ENCODE measurements at places on chromosomes 13 and 19. TPM values are rescaled to one million over a fixed set of nuclear protein-coding genes. Genes with fewer than 3 reads are reported as not detected.

The RAB3D gene
- total RNA-seq, result 28.8 TPM

The ELSPBP1 gene
- total RNA-seq, result not detected

The TNNI3 gene
- total RNA-seq, result 3.5 TPM

The HCST gene
- total RNA-seq, result 0.92 TPM

The B3GLCT gene
- total RNA-seq, result 46.4 TPM

The GPR183 gene
- 3.2 TPM for total RNA-seq

The PGLYRP2 gene
- total RNA-seq, result not detected

The SLAIN1 gene
- 280 TPM for total RNA-seq

The SIGLEC8 gene
- 2.3 TPM for total RNA-seq

The LRG1 gene
- total RNA-seq, result 0.23 TPM

The CGB2 gene
- total RNA-seq, result not detected

The KLK8 gene
- total RNA-seq, result not detected

The STAP2 gene
- 0.69 TPM for total RNA-seq
